ENCODE measurements at places on chromosomes 13 and 19. TPM values are rescaled to one million over a fixed set of nuclear protein-coding genes. Genes with fewer than 3 reads are reported as not detected.

Gene ZNF446
- polyA plus RNA-seq = 2.7 TPM

Gene PRR22
- polyA plus RNA-seq = 11.6 TPM

Gene ZNF566
- 10.6 TPM for polyA plus RNA-seq

DNA sequence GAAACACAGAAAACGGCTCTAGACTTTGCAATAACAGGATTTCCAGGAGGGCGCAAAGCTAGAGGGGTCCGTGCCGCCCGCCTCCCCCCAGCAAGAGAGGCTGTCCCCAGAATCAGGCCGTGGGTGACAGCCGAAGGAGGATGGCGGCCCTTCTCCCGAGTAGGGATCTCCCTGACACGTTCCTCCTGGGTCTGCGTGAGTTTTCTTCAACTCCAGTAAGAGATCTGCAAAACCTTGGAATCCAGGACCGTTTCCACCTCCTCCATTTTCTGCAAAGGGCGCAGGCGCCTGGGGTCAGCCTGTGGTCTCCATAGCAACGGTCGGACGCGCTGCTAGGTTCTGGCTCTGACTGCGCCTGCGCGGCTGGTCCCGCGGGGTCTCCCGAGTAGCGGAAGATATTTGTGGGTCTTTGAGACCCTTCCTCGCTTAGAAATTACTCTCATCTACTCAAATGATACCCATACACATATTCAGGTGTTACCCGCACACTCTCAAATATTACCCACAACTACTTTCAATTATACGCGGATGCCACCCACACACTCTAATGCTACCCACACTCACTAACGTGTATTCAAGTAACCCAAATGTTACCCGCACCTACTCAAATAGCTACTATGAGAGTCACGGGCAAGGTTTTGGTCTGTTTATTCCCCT is 2.1 kb downstream of the PNMA8C start:
- H3K36me3 ChIP-seq = no peaks in the 10 kb centered on the region
- peaks cover 31% of the 10 kb centered on the region for H3K4me1 ChIP-seq
- H3K4me3 ChIP-seq = no peak overlapping the region
- DNase-seq = peak; percentile 88
- H3K27me3 ChIP-seq = no peaks in the 10 kb centered on the region

GRCh38 chr13:44363631-44364344 is 9.8 kb upstream of the SERP2 start:
- no peak overlapping the region for H3K27ac ChIP-seq
- no peak for DNase-seq
- H3K36me3 ChIP-seq = no peaks in the 10 kb centered on the region
- no peaks in the 10 kb centered on the region for H3K4me1 ChIP-seq

DNA sequence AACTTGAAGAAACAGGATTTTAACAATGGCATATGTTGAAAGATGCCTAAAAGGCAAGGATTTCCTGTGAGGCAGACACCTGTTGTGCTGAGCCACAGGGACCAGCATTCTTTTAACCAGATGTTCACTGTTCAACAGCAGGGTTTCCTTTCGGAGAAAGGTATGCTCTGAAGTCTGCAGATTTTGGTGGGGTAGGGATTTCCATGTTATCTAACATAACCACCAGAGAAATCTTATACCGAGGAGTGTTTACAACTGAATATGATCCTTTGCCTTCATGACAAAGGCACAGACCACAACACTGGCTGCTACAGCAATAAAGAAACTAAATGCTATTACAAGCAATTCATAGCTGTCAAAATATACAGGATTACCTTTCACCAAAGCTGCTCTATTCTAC is 48.1 kb downstream of the MPHOSPH8 start:
- no peak for DNase-seq
- H3K27ac ChIP-seq = no peak overlapping the region
- H3K4me1 ChIP-seq = no peaks in the 10 kb centered on the region
- H3K27me3 ChIP-seq = no peaks in the 10 kb centered on the region
- H3K4me3 ChIP-seq = no peak overlapping the region

DNA sequence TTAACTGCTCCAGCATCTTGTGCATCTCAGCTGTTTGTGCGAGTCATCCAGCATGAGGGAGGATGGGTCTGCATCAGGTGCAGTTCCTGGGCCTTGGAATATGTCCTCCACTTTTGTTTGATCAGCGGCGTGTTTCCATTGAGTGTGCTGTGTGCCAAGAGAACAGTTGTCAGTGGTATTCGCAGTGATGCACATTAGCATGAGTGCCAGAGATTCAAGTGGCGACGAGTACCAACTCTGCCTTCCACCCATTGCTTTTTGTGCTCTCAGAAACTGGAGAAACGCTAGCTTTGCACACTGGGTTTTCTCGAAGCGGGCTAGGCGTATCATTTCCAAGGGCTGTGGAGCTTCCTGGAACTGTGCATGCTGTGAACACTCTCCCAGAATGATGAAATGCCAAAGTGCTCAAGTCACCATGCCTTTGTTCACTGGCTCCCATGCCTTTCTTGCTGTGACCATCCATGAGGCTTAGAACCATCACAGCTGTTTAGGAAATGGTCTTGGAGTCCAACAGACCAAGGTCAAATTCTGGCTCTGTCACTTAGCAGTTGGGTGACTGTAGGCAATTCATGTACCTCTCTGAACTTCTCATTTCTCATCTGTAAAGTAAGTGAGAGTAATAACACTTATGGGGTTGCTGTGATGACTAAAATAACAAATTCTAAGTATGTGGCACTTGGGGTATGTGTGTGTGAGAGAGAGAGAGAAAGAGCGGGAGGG is 18.4 kb downstream of the LRCH1 start:
- DNase-seq = no peak
- H3K36me3 ChIP-seq = no peaks in the 10 kb centered on the region
- peaks cover under 1% of the 10 kb centered on the region for H3K4me1 ChIP-seq
- no peak overlapping the region for H3K4me3 ChIP-seq

GRCh38 chr19:56306016-56306415 is 8.6 kb downstream of the ZSCAN5A start:
- H3K4me3 ChIP-seq = no peak overlapping the region
- no peak for DNase-seq
- H3K27me3 ChIP-seq = no peaks in the 10 kb centered on the region
- no peak overlapping the region for H3K27ac ChIP-seq

- DNase-seq = no peak
- no peak overlapping the region for H3K27ac ChIP-seq
- H3K36me3 ChIP-seq = no peaks in the 10 kb centered on the region
- no peaks in the 10 kb centered on the region for H3K4me1 ChIP-seq
Observed at GRCh38 chr13:30819136-30819888, 84.0 kb downstream of the ALOX5AP start.

GRCh38 chr19:47305309-47305751 is 4.3 kb upstream of the C5AR1 start:
- no peaks in the 10 kb centered on the region for H3K27me3 ChIP-seq
- peak; percentile 84 for DNase-seq
- H3K4me1 ChIP-seq = no peaks in the 10 kb centered on the region

DNA sequence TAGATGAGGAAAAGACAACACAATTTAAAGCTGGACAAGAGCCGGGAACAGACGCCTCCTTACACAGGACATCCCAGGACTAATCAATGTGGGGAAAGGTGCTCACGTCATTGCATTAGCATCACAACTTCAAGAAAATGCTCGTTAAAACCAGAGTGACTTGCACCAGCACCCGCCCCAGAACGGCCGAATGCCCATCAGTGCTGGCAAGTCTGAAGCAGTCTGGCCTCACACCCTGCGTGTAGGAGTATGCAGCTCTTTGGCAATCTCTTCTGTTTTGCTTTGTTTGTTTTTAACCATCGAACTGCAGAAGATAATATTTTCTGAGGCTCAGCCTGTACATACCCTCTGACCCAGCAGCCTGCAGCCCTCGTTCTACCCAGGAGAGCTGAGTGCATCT is 44.8 kb upstream of the LDLR start:
- peaks cover 2% of the 10 kb centered on the region for H3K4me1 ChIP-seq
- no peak overlapping the region for H3K27ac ChIP-seq
- H3K4me3 ChIP-seq = no peak overlapping the region

Measured in adrenal gland (tissue), 19 donors.